ENCODE measurements at places on chromosomes 6 and 20.

DNA sequence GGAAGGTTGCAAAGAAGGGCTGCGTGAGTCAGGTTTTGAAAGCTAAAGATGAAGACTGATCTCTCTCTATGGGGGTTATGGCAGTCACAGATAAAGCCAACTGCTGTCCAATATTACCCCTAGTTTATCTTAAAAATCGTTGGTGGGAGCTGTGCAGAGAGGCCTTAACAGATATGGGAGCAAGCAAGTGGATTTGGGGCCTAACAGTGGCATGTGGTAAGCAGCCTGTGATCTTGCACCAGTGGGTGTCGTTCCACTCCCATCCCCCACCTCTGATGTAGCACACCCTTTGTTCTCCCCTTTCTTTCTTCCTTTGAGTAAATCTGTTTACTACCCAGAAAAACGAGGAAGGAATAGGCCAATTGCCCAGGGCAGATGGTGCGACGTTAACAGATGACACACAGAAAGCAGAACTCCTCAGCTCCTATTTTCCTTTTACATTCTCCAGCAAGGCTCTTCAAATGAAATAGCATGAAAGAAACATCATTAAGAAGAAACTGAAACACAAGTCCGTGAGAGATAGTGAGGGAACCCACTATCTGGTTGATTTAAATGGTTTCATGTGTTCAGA is 274.1 kb upstream of the CITED2 start:
- no peak for DNase-seq

- peak; percentile 45 for DNase-seq
These were observed 173.4 kb downstream of the PLCB1 start for GRCh38 chr20:8305449-8305978.

GRCh38 chr6:162572240-162572639 is 155.3 kb downstream of the PRKN start:
- DNase-seq: no peak

DNA sequence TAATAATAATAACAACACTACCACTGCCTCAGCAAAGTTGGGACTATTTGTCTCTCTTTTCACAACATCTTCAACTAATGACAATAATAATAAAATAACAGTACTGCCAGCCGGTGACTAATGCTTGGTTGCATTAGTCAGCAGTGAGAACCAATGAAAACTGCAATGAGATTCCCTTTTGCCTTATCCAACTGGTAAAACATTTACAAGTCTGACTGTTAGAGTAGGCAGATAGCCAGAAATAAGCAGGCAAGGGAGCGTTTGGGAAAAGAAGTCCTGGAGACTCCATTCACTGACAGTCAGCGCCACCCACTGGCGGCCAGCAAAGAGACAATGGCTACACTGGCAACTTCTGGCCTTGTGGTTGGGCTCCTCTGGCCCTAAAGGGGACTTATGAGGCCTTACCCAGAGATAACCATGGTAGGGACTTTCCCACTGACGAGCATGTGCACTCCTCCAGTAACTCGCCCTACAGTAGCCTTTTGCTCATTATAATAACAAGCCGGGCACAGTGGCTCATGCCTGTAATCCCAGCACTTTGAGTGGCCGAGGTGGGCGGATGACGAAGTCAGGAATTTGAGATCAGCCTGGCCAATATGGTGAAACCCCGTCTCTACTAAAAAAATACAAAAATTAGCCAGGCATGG is 3.4 kb upstream of the NSFL1C start:
- DNase-seq: peak; percentile 98

DNA sequence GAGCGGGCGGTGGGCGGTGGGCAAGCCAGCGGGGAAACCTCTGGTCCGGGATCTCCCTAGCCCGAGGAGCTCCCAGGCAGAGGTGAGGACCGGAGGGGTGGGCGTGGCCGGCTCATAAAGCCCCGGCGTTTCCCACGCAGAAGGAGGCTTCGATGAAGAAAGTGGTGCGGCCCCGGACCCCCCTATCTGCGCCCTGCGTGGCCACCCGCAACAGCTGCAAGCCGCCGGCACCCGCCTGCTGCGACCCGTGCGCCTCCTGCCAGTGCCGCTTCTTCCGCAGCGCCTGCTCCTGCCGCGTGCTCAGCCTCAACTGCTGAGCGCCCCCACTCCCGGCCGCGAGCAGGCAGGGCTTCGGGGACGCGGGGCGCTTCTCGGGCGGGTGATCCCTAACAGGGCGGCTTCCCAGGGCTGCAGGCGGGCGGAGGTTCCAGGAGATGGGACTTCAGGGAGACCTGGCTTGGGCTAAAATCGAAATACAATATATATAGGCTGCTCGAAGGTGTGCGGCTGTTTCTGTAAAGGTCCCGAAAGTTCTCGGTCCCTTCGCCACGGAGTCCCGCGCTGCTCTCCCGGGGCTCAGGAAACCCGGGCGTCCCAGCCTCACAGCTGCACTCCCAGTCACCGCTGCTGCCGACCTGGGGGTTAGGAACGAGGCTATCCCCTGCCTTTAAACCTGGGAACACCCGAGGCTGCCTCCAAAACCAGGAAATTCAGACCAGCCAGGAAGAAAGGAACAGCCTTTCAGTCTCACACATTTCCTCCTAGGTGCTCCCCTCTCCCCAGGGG is 27.8 kb downstream of the ASIP start:
- peak; percentile 41 for DNase-seq

DNA sequence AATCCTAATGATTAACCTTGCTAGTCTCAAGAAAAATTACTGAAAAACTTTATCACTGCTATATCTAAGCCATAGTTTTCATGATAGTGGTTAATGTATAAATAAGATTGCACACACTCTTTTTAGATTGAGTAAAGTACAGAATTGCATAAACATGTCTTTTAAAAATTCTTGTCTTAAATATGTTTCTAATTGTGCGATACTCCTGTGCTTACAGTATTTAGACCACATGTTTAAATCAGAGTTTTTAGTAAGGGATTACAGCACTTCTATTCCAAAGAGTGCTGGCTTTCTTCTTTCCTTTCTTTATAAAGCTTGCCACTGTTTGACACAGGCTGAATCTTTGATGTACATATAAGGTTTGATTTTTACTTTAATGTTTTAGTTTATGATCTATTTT is 36.8 kb upstream of the RGS17 start:
- no peak for DNase-seq

DNA sequence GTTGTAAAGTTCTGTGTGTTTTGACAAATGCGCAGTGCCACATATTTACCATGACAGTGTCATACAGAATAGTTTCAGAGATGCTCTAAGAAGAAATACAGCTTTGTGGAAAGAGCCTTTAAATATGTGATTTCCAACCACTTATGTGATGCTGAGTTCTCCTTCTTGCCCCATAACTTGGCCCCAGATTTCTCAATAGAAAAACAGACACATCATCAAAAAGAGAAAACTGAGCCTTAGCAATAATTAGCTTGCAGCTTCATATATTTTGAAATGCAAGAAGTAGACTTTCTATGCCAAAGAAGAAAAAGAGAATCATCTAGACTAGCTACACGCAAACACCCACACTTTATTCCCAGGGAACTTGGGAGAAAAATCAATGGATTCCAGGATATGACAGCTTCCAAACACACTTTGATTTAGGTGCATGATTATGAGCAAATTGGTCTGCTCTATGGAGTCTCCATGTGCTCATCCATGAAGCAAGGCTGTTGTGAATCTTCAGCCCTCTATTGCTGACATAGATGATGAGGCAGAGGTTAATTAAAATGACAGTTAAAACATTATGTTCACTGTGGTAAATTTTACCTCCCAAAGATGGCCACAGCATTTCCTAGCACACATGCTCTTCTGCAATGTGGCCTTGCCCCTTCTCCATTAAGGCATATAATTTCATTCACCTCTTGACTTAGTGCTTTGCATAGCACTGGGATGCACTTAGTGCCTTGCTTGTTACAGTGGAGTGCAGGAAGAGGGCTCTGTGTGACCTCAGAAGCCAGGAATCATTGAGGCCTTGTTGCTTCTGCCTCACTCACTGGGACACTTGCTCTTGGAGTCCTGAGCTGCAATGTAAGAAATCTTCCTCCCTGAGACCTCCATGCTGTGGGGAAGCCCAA is 174.6 kb downstream of the SYNDIG1 start:
- DNase-seq: no peak

GRCh38 chr20:60095456-60095855 is 137.2 kb downstream of the CDH26 start:
- DNase-seq: peak; percentile 72

- peak; percentile 97 for DNase-seq
These were observed 107.7 kb downstream of the CD109 start for GRCh38 chr6:73803562-73804241.

DNA sequence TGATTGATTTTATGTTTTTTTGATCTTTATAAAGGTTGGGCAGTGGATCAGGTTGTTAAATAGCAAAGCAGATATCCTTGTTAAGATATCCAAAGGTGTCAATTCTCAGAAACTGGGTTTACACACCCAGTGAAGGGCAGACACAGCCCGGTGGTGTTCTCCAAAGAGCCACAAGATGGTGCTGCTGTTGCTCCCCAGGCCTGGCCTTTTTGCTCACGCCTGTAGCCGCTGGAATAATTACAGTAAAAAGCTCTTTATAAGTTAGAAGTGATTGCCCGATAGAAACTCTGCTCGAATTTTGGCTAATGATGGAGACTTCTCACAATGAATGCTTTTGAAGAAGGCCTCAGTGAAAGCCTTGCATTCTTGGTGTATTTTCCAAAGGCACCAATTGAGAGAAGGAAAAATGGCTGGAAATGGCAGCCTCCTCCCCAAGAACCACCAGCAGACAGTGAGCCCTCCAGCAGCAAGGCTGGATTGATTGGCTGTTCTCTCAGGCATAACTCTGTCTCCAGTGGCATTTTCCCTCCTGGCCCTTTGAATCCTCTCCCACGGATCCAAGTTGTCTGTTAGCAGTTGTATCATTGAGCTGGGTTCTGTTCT is 120.5 kb upstream of the CHD6 start:
- peak; percentile 27 for DNase-seq

- no peak for DNase-seq
These were observed 39.0 kb downstream of the BCKDHB start for GRCh38 chr6:80145509-80145908.

- no peak for DNase-seq
These were observed 17.6 kb downstream of the BPIFB4 start for GRCh38 chr20:33097001-33097400.
